ENCODE measurements at places on chromosomes 4 and X.

DNA sequence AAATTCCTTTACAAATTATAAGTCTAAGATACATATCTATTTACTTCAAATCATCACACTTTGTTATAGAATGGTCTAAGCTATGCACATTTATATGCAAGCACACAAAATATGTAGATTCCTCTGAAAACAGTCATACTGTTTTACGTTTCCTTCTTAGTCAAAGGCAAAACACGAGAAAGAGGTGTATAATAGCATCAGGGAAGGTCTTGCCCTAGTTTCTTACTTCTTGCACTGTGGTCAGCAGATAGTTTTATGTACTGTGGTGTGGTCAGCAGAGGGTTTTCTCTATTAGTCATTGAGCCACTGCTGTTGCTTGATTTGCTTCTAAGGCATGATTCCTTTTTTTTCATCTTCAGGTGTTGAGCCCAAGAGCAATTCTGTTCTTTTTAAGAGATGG is 117.7 kb downstream of the ADAM29 start:
- peak; percentile 84 for DNase-seq

DNA sequence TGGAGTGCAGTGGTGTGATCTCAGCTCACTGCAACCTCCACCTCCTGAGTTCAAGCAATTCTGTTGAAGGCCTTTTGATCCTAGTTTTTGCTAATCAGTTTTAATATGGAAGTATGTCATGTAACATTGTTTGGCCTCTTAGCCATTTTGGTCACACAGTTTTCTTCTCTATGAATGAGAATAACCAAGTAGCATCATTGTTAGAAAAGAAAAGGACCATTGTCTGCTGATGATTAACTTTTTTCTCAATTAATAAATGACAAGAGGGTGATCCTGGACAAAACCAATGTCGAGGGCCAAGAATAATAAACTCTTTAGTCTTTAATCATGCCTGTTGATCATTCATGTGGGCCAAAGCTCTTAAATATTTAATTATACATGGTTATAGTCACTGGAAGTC is 289.3 kb upstream of the MAGEB2 start:
- DNase-seq: no peak

DNA sequence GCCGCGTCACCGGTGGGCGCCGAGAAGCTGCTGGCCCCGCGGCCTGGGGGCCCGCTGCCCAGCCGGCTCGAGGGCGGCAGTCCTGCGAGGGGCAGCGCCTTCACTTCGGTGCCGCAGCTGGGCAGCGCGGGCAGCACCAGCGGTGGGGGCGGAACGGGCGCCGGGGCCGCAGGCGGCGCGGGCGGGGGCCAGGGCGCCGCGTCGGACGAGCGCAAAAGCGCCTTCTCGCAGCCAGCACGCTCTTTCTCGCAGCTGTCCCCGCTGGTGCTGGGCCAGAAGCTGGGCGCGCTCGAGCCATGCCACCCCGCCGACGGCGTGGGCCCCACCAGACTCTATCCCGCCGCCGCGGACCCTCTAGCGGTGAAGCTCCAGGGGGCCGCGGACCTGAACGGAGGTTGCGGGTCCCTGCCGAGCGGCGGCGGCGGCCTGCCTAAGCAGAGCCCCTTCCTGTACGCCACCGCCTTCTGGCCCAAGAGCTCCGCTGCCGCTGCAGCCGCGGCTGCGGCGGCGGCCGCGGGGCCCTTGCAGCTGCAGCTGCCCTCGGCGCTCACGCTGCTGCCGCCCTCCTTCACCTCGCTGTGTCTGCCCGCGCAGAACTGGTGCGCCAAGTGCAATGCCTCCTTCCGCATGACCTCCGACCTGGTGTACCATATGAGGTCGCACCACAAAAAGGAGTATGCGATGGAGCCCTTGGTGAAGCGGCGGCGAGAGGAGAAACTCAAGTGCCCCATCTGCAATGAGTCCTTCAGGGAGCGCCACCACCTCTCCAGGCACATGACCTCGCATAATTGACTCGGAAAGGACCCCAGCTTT is 5.6 kb downstream of the PRDM8 start:
- peak; percentile 30 for DNase-seq

GRCh38 chr4:2583517-2583916 is 47.1 kb downstream of the FAM193A start:
- DNase-seq: no peak

DNA sequence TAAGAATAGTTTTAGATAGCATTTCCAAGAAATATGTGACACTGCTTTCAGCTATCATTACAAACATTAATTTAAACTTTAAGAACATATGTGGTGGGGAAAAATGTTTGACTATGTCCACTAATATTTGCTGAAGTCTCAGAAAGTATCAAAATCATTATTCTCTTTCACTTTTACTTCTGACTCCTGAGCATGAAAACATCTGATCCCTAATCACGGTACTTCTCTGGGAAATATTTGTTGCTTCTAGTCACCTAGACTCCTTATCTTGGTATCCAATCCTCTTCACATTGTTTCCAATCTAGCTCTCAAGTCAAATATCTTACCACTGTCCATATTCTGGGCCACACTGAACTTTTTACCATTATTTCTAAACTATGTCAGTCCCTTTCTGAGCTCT is 10.8 kb downstream of the NUDT6 start:
- DNase-seq: no peak

DNA sequence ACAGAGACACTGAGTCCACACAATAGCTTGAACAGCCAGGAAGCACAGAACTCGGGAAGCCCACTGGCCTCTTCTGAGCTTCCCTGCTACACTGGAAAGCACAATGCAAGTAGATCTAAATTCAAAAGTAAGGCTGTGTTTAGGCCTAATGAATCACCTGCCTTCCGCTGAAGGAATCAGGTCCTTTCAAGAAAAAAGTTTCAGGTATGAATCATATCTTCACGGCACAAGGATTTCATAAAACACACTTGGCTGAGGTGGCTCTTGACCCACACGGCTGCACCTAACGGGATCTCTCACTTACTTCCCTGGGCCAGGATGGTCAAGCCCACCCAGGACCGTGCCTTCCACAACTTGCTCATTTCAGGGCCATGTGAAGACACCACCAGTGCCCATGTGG is 59.3 kb downstream of the IRF2 start:
- no peak for DNase-seq

- DNase-seq: peak; percentile 83
Observed at GRCh38 chr4:148634476-148634875, 192.3 kb upstream of the NR3C2 start.

GRCh38 chr4:127309369-127310102 is 323.2 kb upstream of the INTU start:
- DNase-seq: peak; percentile 1

- DNase-seq: no peak
Observed at GRCh38 chr4:96186593-96186992, 346.7 kb downstream of the PDHA2 start.

- DNase-seq: no peak
Observed at GRCh38 chr4:133683967-133684366, 517.6 kb downstream of the PABPC4L start.

- DNase-seq: no peak
Observed at GRCh38 chrX:117407449-117408150, 709.0 kb downstream of the KLHL13 start.

GRCh38 chr4:87524456-87524855 is 4.7 kb downstream of the SPARCL1 start:
- no peak for DNase-seq

- peak; percentile 96 for DNase-seq
Observed at GRCh38 chr4:168587411-168588125, 90.7 kb downstream of the PALLD start.

DNA sequence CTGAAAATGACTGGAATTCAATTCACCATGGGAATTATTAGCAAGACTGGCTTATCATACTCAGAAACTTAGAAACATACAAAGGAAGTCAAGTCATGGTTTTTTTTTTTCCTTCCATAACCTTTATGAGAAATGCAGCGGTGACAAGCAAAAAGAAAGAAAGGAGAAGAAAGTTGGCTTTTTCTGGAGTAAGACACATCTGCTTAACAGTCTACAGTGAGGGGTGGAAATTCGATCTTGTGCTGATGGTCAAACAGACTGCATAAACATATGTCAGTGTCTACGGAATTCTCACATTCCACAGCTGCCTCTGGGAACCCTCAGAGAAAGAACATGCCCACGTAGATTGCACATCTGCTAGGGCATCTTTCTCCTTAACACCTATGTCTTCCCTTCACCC is 54.6 kb downstream of the PROM1 start:
- DNase-seq: peak; percentile 19

GRCh38 chr4:184511156-184511555 is 36.8 kb upstream of the IRF2 start:
- DNase-seq: no peak

- DNase-seq: no peak
Observed at GRCh38 chrX:150370589-150371312, 7.6 kb downstream of the MAMLD1 start.

DNA sequence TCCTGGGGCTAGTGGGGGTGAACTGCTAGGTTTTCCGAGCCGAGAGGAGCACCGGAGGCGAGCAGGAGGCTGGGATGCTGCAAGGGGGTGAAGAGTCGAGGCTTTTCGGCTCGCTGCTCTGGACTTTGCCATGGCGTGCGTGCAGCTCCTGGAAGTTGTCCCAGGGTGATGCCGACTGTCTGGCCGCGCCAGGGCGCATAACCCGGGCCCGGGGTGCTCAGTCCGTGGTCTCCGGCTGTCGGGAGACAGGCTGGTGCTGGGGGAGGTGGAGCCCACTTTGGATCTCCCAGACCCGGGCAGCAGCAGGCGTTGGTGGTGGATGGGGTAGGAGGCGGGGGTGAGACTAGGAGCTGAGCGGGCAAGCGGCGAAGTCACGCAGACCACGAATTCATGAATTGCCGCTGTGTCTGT is 793 bp downstream of the GRIA3 start:
- DNase-seq: no peak

- peak; percentile 63 for DNase-seq
Observed at GRCh38 chr4:186587416-186588018, 32.1 kb upstream of the MTNR1A start.
